MCF 10A (cell line): ENCODE measurements at places on chromosomes 6 and 20. TPM values are rescaled to one million over a fixed set of nuclear protein-coding genes. Genes with fewer than 3 reads are reported as not detected.

The PRRT1 gene
- total RNA-seq: 0.17 and 0.19 TPM in 2 replicates

The ZNF341 gene
- total RNA-seq: 2.0 and 2.5 TPM in 2 replicates

The TUBB2B gene
- 0.47 and 0.54 TPM in 2 replicates for total RNA-seq

The BPIFB1 gene
- not detected in 2 replicates for total RNA-seq

DNA sequence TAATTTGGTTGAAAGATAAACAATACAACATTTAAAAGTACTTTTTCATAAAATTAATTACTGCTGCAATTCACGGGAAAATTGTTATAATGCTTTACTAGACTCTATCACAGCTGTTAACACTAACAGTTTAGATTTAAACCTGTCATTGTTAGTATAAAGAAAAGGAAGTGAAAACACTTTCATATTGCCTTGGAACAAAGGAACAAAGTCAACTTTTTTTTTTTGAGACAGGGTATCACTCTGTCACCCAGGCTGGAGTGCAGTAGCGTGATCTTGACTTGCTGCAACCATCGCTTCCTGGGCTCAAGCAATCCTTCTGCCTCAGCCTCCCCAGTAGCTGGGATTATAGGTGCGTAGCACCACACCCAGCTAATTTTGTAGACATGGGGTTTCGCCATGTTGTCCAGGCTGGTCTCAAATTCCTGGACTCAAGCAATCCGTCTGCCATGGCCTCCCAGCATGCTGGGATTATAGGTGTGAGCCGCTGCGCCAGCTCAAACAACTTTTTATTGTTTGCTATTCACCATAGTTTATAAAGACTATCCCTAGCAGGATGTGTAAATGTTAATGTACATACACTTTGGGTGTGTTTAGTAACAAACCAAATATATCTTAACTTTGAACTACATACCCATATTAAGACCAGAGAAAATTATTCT lies 22.1 kb downstream of the SLC35A1 start:
- no peak for DNase-seq
- no peaks in the 10 kb centered on the region for H3K4me1 ChIP-seq
- no peak overlapping the region for H3K27ac ChIP-seq

GRCh38 chr6:55836481-55836880 lies 38.9 kb downstream of the BMP5 start:
- no peak overlapping the region for H3K4me3 ChIP-seq
- no peaks in the 10 kb centered on the region for H3K27me3 ChIP-seq
- no peak for DNase-seq
- no peaks in the 10 kb centered on the region for H3K4me1 ChIP-seq
- no peaks in the 10 kb centered on the region for H3K36me3 ChIP-seq
